Aorta (tissue), 5 donors: ENCODE measurements at places on chromosomes 7 and 10.

DNA sequence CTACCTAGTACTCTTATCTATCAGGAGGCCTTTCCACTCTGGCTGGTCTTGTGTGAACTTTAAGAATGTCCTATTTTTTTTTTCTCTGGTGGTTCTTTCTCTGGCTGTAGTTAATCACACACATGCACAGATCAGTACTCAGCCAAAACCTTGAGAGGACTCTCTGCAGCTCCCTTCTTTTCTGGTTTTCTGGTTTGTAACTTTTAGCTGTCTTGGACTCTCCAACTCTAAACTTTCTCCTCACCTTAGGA lies 54.9 kb upstream of the HELLS start:
- no peak for DNase-seq

DNA sequence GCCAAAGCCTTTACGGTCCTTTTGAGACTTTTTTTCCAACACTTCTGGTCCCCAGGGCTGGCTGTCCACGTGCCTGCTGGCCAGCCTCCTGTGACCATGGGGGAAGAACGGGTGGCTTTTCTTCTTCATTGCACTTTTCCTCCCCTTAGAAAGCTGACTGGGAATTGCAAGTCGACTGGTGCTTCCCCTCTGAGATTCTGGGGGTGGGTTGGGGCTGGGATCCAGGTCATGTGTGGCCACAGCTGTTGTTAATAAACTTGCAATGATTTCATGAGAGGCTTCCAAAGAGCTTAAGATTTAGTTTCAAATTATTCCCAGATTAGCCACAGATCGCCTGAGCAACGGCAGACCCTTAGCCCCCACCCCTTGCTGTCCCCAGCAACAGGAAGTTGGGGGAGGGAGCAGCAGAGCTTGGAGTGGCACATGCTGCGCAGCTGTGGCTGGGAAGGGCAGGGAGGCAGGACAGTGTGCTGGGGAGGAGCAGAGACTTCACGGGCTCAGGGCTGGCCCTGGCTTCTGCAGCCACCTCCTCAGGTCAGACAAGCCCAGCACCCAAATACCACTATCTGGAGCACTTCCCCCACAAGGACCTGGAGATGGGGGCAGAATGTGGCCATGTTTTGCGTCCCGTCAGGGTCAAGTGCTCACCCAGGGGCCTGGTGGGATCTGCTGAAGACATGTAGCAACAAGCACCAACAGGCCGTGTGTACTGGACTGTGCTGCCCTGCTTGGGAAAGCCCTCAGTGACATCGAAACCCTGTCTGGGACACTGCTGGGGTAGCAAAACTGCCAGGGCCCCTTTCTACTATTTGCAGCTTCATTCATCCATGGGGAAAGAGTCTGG lies 147.1 kb downstream of the RNF216 start:
- DNase-seq = peak; percentile 82

GRCh38 chr7:2968176-2968575 lies 75.5 kb downstream of the CARD11 start:
- DNase-seq = peak; percentile 15

DNA sequence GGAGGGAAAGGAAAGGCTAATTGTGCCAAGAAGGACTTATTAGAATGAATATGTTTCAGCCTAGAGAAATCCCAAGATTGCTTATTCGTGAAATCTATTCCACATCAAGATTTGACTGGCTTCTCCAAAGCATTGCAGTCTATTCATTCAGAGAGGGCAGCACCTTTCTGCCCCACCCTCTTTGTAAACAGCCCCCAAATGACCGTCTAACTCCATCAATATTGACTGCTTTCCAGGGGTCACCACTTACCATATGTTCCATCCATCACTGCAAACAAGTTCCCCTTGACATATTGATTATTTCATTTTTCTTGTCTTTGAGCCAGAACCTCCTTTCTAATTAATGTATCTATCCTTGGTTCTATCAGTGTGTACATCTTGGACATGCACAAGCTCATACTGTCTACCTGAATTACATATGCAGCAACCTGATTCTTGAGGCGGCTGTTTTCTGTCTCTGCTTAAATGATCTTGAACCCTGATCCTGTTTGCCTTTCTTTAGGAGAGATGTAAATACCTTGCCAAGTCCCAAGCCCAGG lies 44.2 kb upstream of the PTER start:
- DNase-seq = no peak

GRCh38 chr7:39606352-39606751 lies 17.0 kb upstream of the RALA start:
- DNase-seq = no peak

- no peak for DNase-seq
Observed at GRCh38 chr10:6103591-6103990, 14.8 kb downstream of the RBM17 start.

GRCh38 chr10:62442894-62443669 lies 68.9 kb downstream of the ZNF365 start:
- no peak for DNase-seq

DNA sequence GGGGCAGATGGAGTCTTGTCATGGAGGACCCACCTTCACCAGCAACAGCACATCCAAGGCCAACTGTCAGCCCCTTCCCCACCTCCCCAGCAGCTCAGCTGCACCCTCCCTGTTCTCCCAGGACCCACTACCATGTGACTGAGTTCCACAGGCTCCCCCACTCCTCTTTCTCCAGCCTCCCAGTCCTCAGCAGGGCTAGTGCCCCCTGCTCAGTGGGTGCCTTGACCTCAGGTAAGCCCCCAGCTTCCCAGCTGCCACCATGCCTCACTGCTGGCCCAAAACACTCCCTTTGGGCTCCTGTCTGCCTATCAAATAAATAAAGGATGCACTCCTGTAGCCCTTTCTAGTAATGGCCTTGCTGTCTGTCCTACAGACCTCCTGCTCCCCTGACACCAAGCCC lies 174.4 kb downstream of the SLIT1 start:
- DNase-seq = no peak

DNA sequence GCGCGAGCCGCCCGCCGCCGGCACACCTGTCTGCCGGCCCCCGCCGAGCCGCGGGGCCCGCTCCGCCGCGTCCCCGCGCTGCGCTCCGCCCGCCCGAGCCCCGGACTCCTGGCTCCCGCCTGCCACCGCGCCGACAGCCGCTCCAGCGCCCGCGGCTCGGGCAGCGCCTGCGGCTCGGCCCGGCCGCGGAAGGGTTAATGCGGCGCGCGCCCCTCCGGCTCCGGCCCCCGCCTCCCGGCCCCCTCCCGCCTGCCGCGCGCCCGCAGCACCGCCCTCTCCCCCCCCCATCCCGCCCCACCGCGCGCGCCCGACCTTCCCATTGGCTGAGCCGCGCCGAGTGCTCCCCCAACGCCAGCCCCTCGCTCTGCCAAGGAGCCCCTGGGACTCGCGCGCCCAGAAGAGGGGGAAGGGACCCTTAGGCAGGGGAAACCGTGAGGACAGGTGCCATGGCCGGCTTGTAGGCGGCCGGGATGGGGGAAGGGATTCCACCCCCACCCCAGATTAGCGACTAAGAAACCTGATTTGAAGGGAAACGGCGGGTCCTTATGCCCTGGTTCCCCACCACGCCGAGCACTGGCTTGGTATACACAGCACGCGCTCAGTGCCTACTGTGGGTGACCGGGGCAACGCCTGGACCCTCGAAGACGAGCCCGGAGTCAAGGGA lies at the start of gene KCNH2:
Gene KCNH2, minus strand, starts transcription at position 196 of the 664 bp plus-strand sequence. CDS start 408 bp downstream, outside the sequence.
- no peak for DNase-seq

GRCh38 chr10:103069453-103070331 lies 123.4 kb downstream of the NT5C2 start:
- DNase-seq = no peak

- DNase-seq = no peak
Observed at GRCh38 chr10:98436704-98437103, 10.0 kb downstream of the HPS1 start.

DNA sequence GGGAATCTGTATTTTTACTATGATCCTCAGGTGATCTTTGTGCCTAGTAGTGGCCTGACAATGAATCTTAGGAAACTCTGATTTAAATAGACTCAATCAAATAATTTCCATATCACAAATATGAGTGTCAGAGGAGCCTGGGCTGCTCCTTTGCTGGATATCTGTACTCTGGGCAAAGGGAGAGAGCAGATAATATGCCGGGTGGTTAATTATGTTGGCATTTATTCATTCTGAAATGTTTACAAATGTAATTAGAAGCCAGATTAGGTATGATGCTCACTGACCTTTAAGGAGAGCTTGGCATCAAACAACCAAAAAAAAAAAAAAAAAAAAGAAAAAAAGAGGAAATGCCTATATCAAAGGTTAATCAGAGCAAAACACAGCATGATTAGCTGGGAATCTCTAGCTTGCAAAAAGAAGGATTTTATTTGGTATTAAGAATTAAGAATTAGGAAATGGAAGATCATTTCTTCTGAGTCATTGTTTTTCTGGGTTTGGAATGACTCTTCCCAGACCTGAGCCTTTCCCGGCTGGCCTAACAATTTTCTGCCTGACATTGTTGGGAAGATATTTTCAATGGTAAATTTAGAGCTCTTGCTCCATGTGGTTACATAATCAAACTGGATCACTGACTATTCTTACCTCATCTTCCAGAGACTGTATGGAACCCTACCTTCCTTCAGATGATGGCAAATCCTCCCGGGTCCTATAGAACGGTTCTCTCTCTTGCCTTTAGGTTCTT lies 365.3 kb downstream of the REEP3 start:
- DNase-seq = no peak

DNA sequence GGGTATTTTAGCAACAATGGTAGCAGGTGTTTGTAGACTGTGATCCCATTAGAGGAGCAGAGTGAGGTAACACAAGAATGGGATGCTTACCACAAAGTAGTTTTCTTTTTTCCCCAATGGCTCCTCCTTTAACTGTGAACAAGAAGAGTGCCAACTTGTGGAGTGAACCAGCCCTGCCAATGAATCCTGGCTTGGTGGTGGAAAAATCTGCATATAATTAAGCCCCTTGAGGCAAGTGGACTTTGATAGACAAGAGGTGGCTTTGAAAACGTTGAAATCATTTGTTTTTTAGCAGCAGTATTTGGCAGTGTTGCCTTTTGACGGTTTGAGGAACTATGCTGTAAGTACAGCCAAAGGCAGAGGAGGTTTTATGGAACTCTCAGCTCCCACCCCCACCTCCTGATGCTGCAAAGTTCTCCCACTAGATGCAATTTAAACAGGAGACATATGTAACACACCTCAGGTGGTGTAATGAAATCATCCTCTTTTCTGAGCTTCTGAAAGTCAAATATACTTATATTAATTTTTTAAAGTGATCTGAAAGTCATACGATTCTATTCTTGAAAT lies 295.6 kb downstream of the DPP6 start:
- no peak for DNase-seq

- DNase-seq = no peak
Observed at GRCh38 chr7:30652132-30652531, 30.1 kb downstream of the CRHR2 start.

- DNase-seq = no peak
Observed at GRCh38 chr10:104424719-104425118, 71.1 kb downstream of the CFAP58 start.

- DNase-seq = no peak
Observed at GRCh38 chr10:51663086-51663485, 36.3 kb downstream of the CSTF2T start.

DNA sequence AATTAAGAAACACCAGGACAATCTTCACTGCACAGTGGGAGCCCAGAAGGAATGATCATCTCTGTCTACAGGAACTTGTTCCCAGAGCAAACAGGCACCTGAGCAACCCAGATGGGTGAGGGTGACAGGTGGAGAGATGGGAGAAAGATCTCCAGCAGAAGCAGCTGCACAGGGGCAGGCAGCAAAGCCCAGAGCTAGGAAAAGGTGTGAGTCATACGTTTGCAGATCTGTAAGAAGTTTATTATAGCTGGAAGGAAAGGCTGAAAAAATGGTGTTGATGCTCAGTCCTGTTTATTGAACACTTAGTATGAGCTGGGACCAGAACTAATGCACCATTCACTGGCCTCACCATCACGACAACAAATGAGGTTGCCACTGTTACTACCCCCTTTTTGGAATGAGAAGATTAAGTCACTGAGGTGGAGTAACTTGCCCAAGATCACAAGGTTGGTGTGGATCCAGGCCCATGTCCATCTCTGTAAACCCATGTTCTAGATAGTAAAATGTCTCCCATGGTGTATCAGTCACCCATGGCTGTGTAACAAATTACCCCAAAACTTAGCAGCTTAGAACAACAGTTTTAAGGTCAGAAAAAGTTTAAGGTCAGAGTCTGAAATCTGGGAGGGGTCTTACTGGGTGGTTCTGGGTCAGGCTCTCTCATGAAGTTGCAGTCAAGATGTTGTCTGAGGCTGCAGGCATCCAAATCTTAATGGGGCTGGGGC lies 506.9 kb downstream of the RPS24 start:
- no peak for DNase-seq

GRCh38 chr7:120280743-120281142 lies 7.8 kb downstream of the KCND2 start:
- DNase-seq = no peak

GRCh38 chr7:516606-517456 lies 2.8 kb downstream of the PDGFA start:
- DNase-seq = peak; percentile 76

- no peak for DNase-seq
Observed at GRCh38 chr10:15572531-15573045, 147.1 kb downstream of the ITGA8 start.

DNA sequence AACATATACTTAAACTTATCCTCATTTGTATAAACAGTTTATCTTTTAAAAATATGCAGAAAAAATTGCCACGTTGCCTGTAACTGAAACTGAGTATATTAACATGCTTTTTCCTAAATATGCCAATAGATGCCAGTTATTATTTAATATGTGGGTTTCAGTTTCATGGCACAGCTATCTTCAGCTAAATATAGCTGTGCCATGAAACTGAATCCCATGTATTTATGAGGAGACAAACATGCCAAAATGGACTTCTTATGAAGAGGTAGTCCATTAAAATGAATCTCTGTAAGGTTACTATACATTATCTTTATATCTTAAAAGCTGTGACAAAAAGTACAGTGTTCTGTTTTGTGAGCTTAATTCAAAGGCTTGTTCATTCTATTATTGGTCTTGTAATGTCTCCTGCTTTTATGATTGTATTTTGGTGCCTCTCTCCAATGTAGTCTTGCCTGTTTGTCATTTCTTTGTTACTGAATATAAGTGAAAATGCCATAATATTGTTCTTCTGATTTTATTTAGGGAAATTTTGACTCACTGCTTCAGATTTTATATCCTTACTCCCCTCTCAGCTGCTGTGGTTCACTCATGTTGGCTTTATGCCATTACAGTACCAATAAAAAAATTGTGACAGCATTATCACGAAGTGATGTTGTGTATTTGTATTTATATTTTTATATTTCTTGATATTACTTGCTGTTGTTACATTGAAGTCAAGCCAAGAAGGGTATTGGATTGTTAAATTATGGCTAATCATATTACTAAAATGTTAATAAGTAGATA lies 34.3 kb upstream of the CACNA2D1 start:
- DNase-seq = no peak

DNA sequence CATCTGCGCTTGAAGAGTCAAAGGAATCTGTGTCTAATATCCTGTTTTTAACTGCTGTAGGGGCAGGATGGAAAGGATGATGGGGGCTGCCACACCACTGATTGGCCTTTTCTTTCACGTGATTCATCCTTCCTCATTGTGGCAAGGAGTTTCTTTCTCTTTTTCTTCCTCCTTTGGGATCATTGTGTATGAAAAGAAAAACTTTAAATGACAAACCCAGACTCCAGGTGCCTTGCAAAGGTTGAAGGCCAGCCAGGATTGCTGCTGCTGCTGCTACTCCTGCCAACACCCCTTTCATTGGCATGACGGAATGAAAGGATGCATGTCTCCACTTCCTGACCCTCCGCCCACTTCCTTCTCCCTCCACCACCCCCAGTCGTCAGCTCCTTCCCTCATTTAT lies 6.5 kb upstream of the OIT3 start:
- DNase-seq = no peak
